Hepatocyte (in vitro differentiated cells): ENCODE measurements at places on chromosomes 5 and 9. TPM values are rescaled to one million over a fixed set of nuclear protein-coding genes. Genes with fewer than 3 reads are reported as not detected.

PCAT7 gene
- total RNA-seq, result 12.8 and 15.5 TPM in 2 replicates

STPG3 gene
- not detected in 2 replicates for total RNA-seq

UAP1L1 gene
- total RNA-seq, result 11.2 and 15.6 TPM in 2 replicates

C8G gene
- 5.7 and 15.7 TPM in 2 replicates for total RNA-seq

INSL4 gene
- total RNA-seq, result 0.13 TPM in 1 of 2 replicates, not detected in the other

NLN gene
- total RNA-seq, result 17.3 and 24.3 TPM in 2 replicates

PPIC gene
- 80.4 and 91.0 TPM in 2 replicates for total RNA-seq
